ENCODE measurements at places on chromosomes 12 and 14.

DNA sequence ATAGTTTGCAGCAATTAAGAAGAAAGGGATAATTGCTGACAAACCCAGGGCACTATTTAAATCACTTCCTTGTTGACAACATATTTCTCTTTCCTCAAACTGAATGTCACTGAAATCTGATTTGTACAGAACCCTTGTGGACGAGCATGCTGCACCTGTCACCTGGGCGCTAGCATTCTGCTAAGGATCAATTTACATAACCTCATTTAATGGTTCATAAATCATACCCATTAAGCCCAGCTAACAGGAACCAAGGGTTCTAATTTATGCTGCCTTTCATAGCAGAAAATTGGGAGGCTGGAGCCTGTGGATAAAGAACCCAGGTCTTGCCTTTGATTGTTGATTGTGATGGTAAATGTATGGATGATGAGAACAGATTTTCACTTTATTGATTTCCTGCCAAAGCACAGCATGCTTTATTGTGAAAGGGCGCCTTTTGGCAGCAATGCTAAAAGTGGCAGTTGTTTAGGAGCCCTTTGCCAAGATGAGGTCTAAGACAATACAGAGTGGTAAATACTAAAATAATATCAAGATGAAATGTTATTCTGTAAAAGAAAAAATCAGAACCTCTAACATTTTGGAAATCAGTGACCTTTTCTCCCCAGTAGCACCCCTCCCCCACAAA lies 95.4 kb downstream of the NKX2-1 start:
- DNase-seq: no peak

DNA sequence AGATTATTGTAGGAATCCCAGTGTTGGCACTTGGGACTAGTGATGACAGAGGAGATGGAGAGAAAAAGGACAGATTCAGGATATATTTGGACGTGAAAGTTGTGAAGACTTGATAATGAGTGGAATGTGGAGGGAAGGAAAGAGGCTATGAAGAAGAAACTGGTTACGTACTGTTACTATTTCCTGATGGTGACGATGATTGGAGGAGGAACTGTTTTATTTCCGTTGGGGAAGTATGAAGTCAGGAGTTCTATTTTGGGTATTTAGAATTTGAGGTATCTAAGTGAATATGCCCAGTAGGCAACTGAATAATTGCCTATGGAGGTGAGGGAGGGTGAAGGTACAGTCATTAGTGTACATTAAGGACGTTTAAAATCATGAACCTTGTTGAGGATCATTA lies 207.2 kb downstream of the TMTC2 start:
- no peak for DNase-seq

- DNase-seq: no peak
Observed at GRCh38 chr14:74906925-74907521, 16.0 kb downstream of the RPS6KL1 start.

DNA sequence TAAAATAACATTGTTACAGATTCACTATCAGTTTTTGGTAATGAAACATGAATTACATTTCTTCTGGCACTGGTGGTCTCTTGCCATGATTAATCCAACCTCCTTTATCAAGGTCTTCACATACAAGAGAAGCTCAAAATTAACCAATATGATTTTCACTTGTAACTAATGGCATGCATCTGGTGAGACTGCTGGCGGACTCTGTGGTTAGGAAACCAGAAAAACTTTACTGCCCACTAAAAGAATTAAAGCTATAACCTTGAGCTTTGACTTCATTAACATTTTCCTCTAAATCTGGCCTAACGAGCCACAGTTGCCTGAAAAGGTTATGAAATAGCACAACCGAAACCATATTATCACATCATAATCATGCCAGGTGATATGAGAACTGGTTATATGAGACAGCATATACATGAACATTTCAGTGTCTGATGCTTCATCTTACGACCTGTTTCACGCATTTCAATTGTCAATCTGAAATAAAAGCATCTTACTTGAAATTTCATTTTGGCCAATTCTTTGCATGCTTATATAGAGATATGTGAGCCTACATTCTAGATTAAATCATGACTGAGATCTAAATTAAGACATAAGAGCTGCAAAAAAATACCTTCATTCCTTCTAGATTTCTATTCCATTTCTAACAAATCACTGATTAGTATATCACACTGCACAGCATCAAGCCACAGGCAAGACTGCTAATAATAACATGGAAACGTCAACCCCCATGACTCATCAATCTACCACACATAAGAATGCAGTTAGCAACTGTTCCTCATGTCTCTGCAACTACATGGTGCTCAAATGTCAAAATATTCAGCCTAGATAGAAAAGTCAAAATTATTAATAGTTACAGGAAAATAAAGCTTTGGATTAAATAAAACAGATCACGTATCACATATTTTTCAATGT lies 89.3 kb downstream of the OSBPL8 start:
- peak; percentile 35 for DNase-seq

DNA sequence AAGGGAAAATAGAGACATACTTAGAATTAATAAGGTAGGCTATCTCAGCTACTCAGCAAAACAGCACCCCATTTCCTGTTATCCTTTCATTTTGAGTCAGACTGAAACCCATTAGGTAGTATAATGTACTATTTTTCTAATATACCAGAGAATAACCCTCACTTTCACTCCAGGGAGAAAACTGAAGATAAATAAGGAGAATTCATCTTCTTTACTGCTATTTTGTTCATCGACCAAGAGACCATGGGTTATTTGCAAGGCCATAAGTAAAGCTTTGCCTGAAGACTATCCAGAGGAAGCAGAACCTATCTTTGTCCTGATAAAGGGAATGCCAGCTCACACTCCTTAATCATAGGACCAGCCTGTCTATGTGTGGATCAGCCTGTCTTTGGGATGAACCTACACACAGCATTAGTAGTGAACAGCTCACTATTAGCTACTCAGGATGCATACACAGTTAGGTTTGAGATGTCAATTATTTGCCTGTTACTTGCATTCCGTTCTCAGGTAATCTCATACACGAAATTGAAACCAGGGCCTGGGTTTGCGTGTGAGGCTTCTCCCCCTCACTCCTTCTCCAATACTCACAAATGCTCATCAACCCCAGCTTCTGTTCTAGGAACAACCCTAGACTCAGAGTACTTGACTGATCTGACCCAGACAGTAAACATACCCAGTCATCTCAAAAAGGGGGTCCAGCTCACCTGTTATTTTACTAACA lies 124.4 kb downstream of the DAD1 start:
- DNase-seq: no peak

GRCh38 chr12:789852-790563 lies 37.6 kb downstream of the WNK1 start:
- DNase-seq: no peak

GRCh38 chr14:45249856-45250575 lies 3.0 kb downstream of the MIS18BP1 start:
- DNase-seq: peak; percentile 56

- no peak for DNase-seq
Observed at GRCh38 chr14:38208618-38209562, 1.2 kb downstream of the SSTR1 start.

GRCh38 chr12:31582155-31582554 lies 8.8 kb downstream of the DENND5B start:
- DNase-seq: no peak

DNA sequence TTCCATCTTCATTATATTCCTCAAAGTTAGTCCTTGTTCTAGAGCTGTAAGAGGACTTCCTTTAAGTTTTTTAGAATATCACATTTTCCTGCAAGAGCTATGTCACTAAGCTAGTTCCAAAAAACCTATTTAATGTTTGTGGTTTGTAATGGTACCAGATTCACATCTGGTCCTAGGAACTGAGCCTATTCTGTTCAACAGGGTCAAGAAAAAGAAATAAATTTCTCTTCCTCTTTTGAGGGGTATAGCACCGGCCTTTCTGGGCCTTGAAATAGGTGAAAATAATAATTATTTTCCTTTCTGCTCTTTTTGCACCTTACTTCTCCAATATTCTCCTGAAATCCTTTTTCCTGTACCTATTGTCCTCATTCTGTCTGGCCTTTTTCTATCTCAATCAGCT lies 3.6 kb upstream of the STXBP6 start:
- DNase-seq: no peak

DNA sequence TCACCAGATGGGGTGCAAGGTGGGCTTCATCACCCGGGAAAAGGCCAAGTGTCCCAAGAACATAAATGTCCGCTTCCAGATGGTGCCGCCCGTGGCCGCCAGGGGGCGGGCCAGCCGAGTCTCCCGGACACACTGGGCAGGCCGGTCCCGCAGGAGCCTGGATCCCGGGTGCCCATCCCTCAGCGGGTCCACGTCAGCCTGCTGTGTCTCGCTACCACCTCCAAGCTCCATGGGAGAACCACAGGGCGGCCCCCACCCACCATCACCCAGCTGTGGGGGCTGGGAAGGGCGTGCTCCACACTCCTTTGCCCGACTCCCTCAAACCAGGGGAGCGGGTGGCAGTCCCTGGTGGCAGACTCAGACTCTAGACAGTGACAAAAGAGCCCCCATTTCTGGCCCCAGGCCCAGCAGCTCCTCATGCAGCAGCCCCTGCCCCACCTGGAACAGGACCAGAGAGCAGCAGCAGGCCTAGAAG lies 22.0 kb upstream of the NUDT14 start:
- no peak for DNase-seq

DNA sequence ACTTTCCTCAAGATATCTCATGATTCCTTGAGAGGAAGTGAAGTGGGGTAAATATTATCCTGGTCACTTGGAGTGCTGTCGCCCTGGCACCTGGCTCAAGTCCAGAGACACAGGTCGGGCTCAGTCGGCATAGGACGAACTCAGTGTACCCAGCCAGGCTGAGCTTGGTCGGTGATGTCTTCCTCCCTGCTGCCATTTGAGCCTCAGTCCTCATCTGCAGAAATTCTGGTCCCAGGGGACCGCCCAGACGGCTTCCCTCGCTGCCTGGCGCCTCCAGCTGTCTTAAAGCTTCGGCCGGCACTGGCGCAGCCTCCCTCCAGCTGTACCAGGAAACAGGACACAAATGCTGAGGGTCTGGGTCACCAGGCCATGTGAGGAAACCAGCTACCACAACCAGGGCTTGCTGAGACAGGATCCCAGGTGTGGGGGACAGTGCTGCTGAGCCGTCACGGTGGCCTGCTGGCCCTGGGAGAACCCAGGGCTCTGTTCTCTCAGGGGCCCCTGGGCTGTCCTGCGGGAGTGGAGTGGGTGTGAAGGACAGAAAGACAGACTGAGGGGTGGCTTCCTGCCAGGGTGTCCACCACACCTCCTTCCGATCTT lies 5.0 kb upstream of the KLC1 start:
- DNase-seq: no peak

Data from pulmonary artery endothelial cell (primary cell).